Memory B cell (primary cell): ENCODE measurements at places on chromosomes 6 and 20.

DNA sequence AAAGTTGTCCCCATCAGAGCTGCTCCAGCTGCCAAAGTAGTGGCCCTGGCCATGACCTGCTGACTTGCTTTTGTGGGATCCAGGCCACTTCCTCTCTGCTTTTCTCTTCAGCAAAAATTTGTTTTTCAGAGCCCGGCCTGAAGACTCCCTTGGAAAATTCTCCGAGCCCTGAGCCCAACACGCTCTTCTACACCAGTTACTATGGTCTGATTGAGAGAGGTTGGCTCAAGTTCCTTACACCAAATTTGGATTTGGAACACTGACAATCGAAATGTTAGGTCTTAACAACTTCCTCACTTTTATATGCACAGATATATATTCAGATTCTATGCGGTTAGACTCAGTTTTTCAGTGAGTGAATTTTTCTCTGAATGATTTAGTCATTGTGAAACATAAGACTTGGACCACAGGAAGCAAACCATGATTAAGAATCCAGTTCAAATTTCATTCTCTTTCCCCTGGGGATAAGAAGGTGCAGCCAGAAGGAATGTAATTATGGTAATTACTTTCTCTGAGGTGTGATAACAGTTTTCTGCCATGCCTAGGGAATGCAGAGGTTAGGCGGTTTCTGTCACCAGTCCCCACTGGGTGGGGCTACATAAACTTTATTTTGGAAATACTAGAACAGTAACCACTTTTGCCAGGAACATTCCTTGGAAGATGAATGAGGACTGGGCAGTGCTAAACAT lies 365.2 kb downstream of the SYNE1 start:
- DNase-seq = no peak

GRCh38 chr6:40409716-40410397 lies 177.3 kb downstream of the LRFN2 start:
- no peak for DNase-seq

DNA sequence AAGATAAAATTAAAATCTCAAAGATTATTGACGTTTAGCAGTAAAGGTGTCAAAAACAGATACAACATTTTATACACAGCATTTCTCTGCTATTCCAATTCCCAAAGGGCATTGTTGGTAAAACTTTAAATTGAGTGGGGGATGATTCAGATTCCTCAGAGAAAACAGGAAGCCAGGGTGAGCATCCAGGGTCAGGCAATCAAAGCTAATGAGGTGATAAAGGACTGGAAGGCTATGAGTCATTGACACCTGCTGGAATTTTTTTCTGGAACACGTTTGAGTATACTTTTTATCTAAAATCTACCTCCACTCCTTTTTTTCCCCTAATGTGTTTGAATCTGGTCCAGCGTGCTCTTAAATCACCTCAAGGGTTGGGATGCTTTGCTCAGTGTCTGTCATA lies 52.2 kb downstream of the FKBP1C start:
- no peak for DNase-seq

- no peak for DNase-seq
Observed at GRCh38 chr20:13236990-13237720, 16.1 kb downstream of the ISM1 start.

GRCh38 chr6:24231438-24231977 lies 105.5 kb downstream of the NRSN1 start:
- DNase-seq = no peak

DNA sequence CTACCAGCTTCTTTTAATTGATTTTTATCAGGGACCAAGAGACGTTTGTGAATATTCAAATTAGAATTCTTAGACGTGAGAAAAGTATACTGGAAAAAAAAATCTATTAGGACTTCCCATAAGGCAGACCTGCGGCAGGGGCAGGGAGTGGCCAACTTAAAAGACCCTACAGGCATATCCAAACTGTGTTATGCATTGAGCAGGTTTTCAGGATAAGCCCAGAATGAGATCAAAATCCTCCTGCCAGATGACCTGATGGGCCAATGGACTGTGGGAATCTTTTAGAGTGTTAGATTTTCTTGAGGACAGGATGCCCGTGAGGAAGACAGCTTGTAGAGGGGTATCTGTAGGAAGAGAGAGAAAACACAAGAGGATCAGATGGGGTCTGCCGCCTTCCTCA lies 391.5 kb downstream of the CD83 start:
- DNase-seq = no peak

- DNase-seq = no peak
Observed at GRCh38 chr6:22673474-22673873, 104.1 kb downstream of the HDGFL1 start.

GRCh38 chr6:27135087-27135657 lies 112.3 kb upstream of the PRSS16 start:
- DNase-seq = no peak
